ENCODE measurements at places on chromosomes 11 and 22.

DNA sequence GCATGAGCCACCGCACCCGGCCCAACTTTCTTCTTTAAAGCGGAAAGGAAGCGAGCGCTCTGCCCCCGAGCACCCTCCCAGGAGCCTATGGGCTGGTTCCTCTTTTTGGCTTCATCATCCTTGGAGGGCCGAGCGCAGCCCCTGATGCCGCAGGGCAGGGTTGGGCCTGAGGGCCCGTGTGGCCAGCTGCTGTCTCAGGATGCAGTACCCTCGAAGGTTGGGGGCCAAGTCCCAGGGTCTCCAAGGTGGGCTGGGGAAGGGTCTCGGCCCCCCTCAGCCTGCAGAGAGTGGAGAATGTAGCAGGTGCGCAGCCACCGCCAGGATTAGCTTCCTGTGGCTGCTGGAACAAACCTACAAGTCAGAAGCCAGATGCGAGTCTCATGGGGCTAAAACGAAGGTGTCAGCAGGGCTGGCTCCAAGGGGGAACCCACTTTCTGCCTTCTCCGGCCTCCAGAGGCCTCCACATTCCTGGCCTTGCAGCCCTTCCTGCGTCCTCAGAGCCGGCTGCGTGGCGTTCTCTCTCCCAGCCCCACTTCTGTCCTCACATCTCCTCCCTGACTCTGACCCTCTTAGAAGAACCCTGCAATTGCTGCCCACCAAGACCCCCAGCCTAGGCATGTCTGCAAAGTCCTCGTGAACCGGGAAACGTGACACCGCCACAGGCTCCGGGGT is 2.9 kb downstream of the PANX2 start:
- DNase-seq: peak; percentile 57

DNA sequence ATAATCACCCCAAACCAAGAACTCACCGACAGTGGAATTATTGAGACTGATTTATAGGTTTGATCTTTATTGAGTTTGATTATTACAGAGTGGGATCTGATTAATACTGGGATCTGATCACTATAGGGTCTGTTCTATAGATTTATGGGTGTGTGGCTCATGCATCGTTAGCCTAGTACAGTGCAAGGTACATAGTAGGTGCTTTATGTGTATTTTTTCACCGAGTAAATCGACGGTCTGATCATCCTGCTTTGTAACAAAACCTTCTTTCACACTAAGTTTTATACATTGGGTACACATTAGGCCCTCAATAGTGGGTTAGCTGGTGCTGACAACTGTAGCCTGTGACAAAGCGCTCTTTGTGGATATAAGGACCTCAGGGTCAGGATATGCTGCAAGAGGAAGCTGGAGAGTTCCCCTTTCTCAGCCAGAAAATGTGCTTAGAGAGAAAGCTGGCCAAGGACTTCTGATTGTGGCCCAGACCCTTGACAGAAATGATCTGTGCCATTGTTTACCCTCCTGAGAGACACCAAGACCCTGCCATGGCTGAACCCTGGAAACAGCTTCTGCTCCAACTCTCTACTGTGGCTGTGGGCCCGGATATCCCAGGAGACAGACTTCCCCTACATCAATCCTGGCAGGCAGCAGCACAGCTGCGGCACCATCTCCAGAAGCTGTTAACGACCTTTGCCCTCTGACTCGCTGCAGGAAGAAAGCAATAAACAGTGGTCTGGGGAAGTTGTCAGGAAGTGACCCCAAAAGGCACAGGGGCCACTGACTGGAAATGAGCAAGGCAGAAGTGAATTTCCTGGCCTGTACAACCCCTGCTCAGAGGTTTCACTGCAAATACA is 16.1 kb upstream of the TPP1 start:
- DNase-seq: peak; percentile 71

DNA sequence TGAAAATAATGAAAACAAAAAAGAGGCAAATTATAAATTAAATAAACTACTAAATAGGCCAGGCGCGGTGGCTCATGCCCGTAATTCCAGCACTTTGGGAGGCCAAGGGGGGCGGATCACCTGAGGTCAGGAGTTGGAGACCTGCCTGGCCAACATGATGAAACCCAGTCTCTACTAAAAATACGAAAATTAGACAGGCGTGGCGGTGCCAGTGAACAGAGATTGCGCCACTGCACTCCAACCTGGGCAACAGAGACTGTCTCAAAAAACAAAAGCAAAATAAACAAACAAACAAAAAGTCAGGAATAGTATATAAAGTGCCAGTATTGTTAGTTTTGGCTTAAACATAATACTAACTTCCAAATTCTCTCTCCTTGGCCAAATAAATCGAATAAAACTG is 37.6 kb upstream of the CECR2 start:
- peak; percentile 86 for DNase-seq

GRCh38 chr22:27019827-27020226 is 362.4 kb downstream of the MIAT start:
- no peak for DNase-seq

DNA sequence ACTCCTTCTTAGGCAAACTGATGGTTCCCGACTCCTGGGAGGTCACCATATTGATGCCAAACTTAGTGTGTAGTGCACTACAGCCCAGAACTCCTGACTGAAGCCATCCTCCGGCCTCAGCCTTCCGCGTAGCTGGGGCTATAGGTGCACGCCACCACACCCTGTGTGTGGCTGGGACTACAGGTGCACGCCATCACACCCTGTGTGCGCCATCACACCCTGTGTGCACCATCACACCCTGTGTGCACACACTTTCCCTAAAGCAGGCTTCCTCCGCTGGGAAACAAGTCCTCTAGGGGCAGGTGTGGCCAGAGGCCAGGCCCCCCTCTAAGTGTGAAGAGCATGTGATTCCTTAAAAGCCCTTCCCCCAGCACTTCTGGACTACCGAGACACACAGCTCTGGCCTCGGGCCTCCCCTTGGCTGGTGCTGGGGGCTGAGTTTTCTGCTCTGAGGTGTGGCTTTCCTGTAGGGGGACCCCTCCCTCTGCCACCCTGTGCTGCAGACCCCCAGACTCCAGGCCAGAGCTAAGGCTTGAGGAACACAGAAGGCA is 81.7 kb downstream of the BCR start:
- no peak for DNase-seq

GRCh38 chr11:36631774-36632173 is 33.7 kb upstream of the RAG2 start:
- DNase-seq: no peak

DNA sequence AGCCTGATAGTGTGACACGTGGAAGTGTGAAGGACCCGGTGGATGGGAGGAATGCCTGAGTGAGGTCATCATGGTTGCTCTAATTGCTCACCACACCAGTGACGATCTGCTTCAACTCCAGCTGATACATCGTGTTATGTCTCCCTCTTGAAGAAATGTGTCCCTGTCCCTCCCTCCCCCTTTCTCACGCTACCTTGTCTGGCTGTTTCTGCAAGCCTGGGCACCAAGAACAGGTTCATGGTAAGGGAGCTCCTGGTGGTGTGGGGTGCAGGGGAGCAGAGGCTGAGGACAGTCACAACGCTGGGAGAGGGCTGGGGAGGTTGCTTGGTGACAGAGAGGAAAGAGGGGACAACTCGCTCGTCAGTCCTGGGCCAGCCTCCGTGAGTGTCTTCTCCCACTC is 413.4 kb downstream of the SOX6 start:
- DNase-seq: no peak

DNA sequence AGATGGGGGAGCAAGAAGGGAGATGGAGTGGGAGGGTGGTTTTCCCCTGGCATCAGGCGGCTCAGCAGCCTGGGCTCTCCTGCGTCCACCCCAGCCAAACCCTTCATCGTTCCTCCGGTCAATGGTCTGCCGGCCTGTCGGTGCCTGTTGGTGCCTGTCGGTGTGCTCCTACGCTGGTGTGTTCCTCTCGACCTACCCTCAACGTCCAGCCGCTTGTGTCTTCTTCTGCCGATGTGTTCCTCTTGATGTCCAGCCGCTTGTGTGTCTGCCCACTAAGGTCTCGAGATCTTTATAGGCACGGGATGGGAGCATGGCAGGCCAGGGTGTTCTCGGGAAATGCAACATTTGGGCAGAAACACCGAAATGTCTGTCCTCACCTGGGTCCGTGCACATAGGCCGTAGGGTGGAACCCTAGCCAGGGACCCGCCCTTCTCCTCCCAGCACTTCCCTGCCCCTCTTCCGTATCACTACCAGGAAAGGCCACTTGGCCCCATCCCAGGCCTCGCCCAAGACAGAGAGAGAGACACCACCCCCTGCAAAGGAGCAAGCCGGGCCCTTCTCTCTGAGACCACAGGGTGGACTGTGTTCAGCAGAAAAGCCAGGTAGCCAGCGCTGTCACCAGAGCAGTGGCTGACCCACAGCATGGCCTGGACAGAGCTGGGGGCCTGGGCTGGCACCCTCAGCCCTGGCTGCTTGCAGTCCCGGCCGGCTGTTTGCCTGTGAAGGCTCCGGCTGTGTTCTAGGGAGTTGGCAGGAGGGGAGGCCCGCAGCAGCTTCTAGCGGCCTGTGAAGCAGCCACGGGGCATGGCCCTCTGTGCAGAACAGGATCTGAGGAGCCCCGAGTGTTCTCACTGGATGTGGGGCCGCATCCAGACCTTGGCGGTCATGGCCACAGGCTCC is 61.6 kb upstream of the KCNQ1OT1 start:
- peak; percentile 26 for DNase-seq

DNA sequence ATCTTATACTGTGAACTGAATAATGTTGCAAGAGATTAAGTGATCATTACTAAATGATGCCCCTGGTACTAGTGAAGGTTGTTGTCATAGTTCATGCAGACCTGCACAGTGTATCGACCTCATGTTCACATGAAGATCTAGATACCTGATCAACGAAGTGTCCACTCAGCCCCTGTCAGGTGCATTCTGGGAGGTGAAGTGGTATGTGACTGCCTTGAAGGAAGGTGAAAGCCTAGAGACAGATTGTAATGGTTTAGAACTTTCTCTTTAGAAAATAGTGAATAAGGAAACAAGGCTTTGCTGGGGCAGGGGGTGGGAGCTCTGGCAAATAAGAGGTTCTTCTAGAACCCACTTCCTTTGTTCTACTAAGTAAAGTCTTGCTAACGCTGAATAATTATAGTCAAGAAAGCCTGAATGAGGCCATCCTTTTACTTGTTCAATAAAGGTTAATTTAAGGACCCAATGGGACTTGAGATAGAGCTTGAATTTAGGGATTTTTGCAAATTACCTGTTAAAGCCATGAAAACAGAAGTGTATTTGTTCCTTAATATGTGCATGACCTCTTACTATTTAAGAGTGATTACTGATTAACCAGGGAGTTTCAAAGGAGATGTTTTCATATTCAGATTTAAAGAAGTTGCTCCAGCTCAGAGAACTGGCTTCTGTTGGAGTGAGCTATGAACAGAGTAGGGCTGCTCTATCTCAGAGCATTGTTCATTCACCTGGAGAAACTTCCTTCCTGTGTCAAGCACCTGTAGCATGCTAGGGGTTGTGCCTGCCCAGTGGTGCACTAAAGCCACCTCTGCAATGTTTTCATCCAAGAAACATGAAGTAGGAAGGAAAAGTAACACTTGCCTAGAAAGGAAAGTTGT is 45.3 kb downstream of the C22orf31 start:
- DNase-seq: no peak

- no peak for DNase-seq
These were observed 391.6 kb downstream of the ETS1 start for GRCh38 chr11:128195756-128196155.

- no peak for DNase-seq
These were observed 21.0 kb downstream of the SLC22A12 start for GRCh38 chr11:64611869-64612646.

DNA sequence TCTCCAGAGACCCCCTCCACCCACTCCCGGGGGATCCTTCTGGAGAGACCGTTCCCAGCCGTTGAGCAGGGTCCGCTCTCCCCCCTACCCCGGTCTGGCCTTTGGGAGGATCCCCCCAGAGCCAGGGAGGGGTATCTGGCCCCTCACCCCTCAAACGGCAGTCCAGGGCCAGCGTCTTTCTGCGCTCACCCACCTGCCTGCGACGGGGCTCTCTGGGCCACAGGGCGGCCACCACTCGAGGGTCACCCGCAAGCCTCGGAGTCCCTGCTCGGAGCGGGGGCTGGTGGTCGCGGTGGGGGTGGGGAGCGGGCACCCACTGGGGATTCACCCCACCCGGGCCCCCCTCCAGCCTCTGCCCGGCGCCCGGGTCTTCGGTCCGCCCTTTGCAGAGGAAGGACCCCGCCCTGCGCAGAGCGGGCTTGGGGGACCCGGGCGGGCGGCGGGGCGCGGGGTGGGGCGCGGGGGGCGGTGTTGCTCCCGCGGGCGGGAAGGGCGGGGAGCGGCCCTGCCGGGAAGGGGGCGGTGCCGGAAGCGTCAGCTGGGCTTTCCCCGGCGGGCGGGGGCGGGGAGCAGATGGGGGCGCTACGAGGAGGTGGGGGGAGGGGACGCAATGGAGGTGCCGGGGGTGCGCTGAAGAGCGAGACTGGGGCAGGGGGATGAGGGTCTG is 16.6 kb downstream of the CRELD2 start:
- peak; percentile 88 for DNase-seq

DNA sequence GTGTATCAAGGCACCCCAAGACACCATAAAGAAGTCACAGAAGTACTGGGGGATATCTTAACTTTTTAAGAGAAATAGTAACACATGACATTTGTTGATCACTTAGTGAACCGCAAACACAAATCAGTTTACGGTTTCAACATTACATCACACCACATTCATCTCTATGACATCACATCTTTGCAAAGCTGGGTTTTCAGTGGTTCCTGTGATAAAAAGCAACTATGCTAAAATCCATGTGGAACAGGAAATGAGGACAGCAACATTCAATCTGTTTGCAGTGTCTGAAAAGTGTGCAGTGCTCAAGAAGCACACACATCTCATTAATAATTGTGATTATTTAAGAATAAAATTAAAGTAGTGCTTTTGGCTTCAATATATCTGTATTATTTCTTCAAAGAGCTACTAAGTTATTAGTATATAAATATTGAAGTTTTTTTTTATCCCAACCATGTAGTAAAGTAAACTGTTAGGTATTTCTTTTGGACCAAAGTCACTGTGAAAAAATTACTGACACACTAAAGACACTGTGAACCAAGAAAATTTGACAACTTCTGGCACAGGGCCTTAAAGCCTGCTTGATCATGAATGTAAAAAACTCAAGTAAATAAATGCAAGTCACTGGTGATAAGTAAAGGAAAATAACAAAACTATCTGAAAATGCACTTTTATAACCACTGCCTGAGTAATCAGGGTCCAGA is 156.0 kb upstream of the SOX6 start:
- DNase-seq: no peak

DNA sequence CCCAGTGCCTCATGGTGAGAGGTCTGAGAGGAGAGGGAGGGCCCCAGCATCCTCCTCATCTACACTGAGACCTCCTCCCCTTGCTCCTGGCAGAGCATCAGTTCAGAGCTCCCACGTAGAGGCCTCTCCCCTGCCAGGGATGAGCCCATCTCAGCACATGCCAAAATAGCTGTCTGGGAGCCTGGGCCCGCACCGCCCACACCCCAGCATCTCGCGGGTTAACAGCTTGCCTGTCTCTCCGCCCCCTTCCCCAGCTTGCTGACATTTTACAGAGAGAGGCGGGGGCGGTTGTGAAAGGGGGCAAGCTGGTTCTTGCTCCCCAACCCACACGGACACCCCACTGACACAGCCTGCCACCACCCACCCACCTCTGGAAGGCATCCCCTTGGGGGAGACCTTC is 6.4 kb downstream of the DGKZ start:
- DNase-seq: no peak

DNA sequence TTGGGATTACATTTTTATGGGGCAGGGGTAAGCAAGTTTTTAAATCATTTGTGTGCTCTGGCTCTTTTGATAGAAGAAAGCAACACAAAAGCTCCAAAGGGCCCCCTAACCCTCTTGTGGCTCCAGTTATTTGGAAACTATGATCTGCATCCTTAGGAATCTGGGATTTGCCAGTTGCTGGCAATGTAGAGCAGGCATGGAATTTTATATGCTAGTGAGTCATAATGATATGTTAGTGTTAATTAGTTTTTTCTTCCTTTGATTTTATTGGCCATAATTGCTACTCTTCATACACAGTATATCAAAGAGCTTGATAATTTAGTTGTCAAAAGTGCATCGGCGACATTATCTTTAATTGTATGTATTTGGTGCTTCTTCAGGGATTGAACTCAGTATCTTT is 10.1 kb downstream of the RAG1 start:
- DNase-seq: no peak

Data from right lobe of liver (tissue), 6 donors.